ENCODE measurements at places on chromosomes 6 and 20. TPM values are rescaled to one million over a fixed set of nuclear protein-coding genes. Genes with fewer than 3 reads are reported as not detected.

GRCh38 chr6:62354261-62354660 is 68.2 kb upstream of the KHDRBS2 start:
- H3K4me1 ChIP-seq, result no peaks in the 10 kb centered on the region
- H3K27me3 ChIP-seq, result no peaks in the 10 kb centered on the region
- no peak overlapping the region for H3K27ac ChIP-seq
- DNase-seq, result no peak
- H3K36me3 ChIP-seq, result no peaks in the 10 kb centered on the region

DNA sequence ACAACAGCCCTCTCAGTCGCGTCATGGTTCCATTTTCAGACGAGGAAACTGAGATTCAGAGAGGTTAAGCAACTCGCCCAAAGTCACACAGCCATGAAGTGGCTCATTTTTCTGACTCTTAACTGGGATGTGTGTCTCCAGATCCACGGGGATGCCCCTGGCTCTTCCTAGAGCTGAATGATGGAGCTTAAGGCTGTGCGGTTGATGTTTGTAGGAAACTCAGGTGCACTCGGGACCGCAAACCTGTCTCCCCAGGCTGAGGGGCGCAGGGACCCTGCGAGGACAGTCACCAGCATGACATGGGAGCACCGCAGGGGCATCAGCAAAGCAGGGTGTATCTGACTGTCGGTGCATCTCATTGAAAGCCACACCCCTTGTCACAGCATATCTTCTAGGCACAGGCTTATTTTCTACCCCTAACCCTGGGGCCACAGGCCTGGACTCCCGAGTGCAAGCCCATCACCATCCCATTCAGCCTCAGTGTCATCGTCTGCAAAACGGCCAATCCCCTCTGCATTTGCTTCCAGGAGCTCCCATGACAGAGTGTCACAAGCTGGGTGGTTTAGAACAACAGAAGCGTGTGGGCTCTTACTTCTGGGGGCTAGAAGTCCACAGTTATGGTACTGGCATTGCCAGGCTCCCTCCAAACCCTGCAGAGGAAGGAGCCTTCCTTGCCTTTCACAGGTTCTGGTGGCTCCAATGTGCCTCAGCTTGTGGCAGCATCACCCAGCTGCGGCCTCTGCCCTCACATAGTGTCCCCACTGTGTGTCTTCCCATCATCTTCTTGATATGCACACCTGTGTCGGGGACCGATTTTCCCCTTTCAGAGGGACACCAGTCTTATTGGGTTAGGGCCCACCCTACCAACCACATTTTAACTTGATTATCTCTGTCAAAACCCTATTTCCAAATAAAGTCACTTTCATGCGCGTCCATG is 9.9 kb upstream of the ARHGAP40 start:
- DNase-seq, result no peak
- H3K27me3 ChIP-seq, result peaks cover 3% of the 10 kb centered on the region
- H3K27ac ChIP-seq, result no peak overlapping the region

DNA sequence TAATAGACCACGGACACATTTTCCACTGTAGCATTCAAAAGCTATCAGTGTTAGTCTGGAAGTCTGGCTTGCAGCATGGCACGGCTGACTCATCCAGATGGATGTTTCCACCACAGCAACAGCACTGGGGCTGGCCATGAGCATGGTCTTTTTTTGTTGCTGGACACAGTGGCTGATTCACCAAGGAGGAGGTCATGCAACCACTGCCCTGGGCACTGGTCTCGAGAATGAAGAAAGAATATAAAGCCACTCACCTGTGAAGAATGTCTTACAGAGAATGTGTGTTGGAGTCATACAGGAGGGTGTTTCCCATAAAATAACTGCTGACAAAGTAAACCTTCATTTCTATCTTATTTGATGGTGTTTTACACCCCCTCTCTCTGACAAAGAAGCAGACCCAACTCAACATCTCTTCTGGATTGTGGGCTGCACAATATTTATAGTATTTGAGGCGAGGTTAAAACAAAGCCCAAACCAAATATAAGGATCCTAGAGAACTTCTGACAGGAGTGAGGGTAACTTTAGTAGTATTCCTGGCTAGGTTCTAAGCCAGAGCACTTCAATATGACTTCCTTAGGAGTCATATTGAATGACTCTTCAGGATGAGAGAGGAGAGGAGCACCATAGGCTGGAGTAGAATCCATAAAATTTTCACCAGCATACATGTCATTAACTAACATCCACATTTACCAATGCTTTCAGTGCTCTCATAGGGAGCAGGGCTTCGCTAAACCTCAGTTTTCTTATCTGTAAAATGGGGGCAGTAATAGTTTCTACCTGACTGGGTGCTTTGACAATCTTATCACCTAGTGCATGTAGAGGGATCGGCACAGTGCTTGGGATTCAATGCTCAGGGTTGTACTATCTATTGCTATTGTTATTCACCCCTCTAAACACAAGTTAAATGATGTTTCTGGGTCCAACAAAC is 121.4 kb downstream of the KIF13A start:
- H3K4me3 ChIP-seq, result no peak overlapping the region
- peaks cover 2% of the 10 kb centered on the region for H3K27me3 ChIP-seq
- peak overlapping the region; percentile 76 for H3K27ac ChIP-seq
- peaks cover 41% of the 10 kb centered on the region for H3K4me1 ChIP-seq

DNA sequence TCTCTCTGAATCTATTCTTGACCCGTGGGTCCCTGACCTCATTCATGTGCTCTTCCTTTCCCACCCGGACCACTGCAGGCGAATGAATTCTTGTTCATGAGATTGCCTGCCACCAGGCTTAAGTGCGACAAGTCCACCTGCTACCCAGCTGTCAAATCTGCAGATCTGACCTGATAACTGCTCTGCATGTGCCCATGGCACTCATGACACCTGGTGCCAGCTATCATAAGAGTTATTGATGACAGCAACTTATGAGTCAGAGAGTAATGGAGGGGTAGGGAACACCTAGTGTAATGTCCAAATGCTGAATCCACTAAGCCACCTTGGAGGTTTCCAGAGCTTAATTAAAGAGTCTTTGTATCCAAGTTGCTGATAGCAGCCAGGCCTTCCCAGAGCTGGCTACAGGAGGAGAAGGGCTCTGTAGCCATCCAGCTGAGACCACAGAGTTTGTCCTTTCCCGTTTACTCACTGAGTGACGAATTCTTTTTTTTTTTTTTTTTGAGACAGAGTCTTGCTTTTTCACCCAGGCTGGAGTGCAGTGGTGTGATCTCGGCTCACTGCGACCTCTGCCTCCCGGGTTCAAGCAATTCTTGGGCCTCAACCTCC is 17.4 kb downstream of the SHLD1 start:
- H3K4me3 ChIP-seq, result no peak overlapping the region
- H3K4me1 ChIP-seq, result no peaks in the 10 kb centered on the region
- H3K27me3 ChIP-seq, result no peaks in the 10 kb centered on the region

DNA sequence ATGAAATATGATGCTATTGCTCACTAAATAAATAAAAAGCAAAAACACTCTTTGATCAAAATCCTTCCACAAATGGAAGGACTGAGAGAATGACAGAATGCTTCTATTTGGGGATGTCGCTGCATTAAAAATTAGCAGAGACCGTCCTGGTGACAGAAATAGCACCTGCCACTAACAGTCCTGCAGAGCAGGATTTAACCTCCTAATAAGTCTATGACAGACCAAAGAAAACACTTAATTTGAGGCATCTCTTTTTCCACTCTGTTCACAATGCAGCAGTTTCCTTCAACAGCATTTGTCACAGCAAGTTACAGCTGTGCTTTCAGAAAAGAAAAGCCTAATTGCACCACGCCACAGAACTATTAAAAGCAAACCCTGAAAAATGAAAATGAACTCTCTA is 140.6 kb upstream of the BEND6 start:
- DNase-seq, result no peak
- H3K4me1 ChIP-seq, result peaks cover 42% of the 10 kb centered on the region
- no peaks in the 10 kb centered on the region for H3K27me3 ChIP-seq
- no peaks in the 10 kb centered on the region for H3K36me3 ChIP-seq

GRCh38 chr6:158770533-158771330 is 48.4 kb downstream of the EZR start:
- H3K27me3 ChIP-seq, result peaks cover 25% of the 10 kb centered on the region
- DNase-seq, result no peak
- H3K4me3 ChIP-seq, result peak overlapping the region; percentile 37

GRCh38 chr6:71107911-71108420 is 151.1 kb upstream of the B3GAT2 start:
- H3K27me3 ChIP-seq, result no peaks in the 10 kb centered on the region
- no peak overlapping the region for H3K27ac ChIP-seq
- no peaks in the 10 kb centered on the region for H3K36me3 ChIP-seq
- H3K4me1 ChIP-seq, result peaks cover 14% of the 10 kb centered on the region
- no peak overlapping the region for H3K4me3 ChIP-seq

- no peaks in the 10 kb centered on the region for H3K36me3 ChIP-seq
- H3K27ac ChIP-seq, result peak overlapping the region; percentile 88
- peaks cover 5% of the 10 kb centered on the region for H3K27me3 ChIP-seq
- peaks cover 11% of the 10 kb centered on the region for H3K4me1 ChIP-seq
- H3K4me3 ChIP-seq, result peak overlapping the region; percentile 54
- DNase-seq, result peak; percentile 61
These were observed 4.5 kb upstream of the SLC52A3 start for GRCh38 chr20:772806-773205.

GRCh38 chr20:41951615-41952014 is 333.4 kb upstream of the CHD6 start:
- DNase-seq, result no peak
- H3K36me3 ChIP-seq, result no peaks in the 10 kb centered on the region
- H3K4me1 ChIP-seq, result no peaks in the 10 kb centered on the region
- H3K27me3 ChIP-seq, result no peaks in the 10 kb centered on the region

GRCh38 chr20:56945901-56946300 is 316.8 kb downstream of the TFAP2C start:
- no peak overlapping the region for H3K27ac ChIP-seq
- H3K36me3 ChIP-seq, result peaks cover 21% of the 10 kb centered on the region
- peaks cover 4% of the 10 kb centered on the region for H3K27me3 ChIP-seq
- H3K4me3 ChIP-seq, result no peak overlapping the region
- H3K4me1 ChIP-seq, result peaks cover 25% of the 10 kb centered on the region

DNA sequence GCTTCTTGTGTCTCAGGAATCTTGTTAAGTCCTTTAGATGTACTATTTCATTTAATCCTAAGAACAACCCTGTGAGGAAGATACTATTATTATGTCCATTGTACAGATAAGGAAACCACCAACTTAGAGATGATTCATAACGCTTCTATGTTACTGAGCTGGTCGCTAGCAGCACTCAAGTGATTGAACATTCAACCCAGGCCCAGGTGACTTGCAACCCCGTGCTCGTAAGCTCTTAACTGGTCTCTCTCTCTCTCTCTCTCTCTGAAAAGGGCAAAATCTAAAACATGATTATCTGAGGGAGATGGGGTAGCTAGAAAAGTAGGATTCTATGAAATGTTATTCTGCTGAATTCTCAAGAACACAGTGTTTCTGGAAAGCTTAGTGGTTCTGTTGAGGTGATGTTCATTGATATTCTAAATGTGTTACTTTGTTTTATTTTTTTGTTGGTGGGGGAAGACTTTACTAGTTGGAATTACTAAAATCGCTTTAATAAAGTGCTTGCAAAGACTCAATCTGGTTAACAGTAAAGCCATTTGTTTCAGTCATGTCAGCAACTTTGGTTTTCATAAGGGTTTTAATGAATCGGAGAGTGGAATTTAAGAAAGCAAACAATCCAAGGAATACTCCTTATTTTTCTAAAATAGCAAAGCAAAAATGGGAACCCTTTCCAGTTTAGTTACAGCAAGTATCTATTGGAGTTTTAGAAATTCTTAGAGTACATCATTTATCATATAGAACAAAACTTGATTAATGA is 265.0 kb upstream of the TAB2 start:
- DNase-seq, result no peak
- peaks cover 43% of the 10 kb centered on the region for H3K4me1 ChIP-seq
- no peaks in the 10 kb centered on the region for H3K36me3 ChIP-seq
- no peak overlapping the region for H3K27ac ChIP-seq

GRCh38 chr6:156021746-156022396 is 566.2 kb upstream of the NOX3 start:
- no peak for DNase-seq
- no peak overlapping the region for H3K27ac ChIP-seq
- no peak overlapping the region for H3K4me3 ChIP-seq

DNA sequence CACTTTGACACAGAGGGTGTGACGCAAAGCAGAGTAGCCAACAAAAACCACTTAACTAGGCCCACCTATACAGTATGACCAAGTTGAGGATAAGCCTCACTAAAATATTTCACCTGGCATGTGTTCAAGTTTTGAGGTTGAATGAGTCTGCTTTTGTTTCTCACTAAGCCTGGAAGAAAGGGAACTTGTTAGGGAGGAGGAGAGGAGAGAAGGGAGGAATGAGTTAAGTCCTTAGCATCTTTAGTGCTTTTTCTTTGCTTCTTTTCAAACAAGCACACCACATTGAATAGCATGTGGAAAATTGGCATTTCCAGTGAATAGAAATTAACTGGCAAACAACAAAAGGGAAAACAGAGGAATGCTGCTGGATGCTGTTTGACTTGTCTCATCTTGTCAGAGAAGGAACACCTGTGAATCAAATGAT is 461.9 kb downstream of the GJA1 start:
- H3K36me3 ChIP-seq, result no peaks in the 10 kb centered on the region
- H3K27me3 ChIP-seq, result peaks cover 1% of the 10 kb centered on the region
- no peak for DNase-seq

- no peak overlapping the region for H3K27ac ChIP-seq
- peaks cover 25% of the 10 kb centered on the region for H3K27me3 ChIP-seq
- no peaks in the 10 kb centered on the region for H3K36me3 ChIP-seq
- H3K4me3 ChIP-seq, result no peak overlapping the region
These were observed 44.2 kb upstream of the NR2E1 start for GRCh38 chr6:108121612-108122011.

DNA sequence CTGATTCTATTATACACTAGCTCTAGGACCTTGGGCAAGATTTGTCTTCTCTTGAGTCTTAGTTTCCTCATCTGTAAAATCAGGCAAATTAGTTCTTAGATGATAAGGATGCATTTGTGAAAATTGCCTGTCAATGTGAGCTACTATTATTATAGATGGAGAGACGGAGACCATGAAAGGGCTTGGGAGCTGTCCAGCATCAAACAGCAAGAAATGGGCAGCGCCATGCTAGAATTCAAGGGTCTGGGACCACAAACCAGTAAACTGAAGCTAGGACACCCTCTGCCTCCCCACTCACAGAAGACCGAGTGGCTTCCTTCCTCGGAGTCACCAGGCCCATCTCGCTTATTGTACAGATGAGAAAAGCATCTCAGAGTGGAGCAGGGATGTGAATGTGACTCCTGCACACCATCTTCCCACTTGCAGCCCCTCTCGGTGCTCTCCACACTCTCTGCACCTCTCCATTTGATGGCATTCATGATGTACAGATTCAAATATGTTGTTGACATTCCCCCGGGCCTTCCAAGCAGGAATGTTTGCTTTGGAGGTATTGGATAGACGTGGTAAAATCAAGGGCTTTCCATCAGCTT is 24.1 kb upstream of the BPIFA3 start:
- no peaks in the 10 kb centered on the region for H3K4me1 ChIP-seq
- H3K4me3 ChIP-seq, result no peak overlapping the region
- DNase-seq, result no peak
- H3K27ac ChIP-seq, result no peak overlapping the region

VWA7 gene
- 3.2 TPM for total RNA-seq

SUMO4 gene
- total RNA-seq, result 1.3 TPM

ACOT13 gene
- total RNA-seq, result 25.3 TPM

ATP6V1G2 gene
- total RNA-seq, result 95.6 TPM

FOXQ1 gene
- total RNA-seq, result 1.9 TPM

KIAA0408 gene
- 110 TPM for total RNA-seq

Measured in glutamatergic neuron (in vitro differentiated cells).